NCI-H2081 treated with DMSO at 0.1 percent for 48 hours (cell line): ENCODE measurements at places on chromosomes 4 and X.

- DNase-seq, result no peak
Observed at GRCh38 chrX:147376601-147377422, 534.9 kb upstream of the FMR1 start.

DNA sequence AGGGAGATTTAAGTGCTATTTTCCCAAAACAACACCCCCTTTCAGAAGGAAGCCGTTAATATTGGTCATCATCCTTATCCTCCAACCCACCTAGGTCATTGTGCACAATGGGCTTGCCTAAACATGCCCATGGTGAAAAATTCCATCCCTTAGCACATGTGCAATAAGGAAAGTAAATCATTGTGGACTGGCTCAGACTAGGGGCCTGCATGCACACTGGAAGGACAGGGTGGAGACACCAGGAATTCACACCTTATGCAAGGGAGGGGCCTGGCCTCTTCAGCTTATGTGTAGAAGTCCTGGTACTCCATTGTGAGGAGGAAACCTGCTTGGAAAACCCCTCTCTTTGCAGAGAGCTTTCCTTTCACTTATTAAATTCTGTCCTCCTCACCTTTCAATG is 311.4 kb upstream of the NDST4 start:
- DNase-seq, result no peak

GRCh38 chr4:159770401-159770800 is 667.5 kb downstream of the RAPGEF2 start:
- DNase-seq, result no peak

DNA sequence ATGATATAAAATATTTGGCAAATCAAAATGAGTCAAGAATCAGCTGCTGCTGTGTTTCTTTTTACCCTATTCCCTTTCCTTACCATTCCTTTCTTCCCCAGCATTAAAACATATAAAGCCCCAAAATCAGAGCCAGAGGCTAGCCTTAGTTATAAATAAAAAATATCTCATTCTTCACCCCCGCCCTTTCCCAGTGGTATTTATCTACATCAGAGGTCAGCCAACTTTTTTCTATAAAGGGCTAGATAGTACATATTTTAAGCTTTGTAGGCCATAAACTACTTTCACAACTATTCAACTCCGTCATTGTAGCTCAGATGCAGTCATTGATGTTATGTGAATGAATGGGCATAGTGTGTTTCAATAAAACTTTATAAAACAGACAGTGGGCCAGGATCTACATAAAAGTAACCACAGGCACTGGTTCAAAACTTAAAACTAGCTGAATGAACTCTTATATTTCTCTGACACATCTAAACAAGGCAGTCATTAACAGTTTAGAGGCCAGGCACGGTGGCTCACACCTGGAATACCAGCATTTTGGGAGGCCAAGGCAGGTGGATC is 30.5 kb upstream of the TCEANC start:
- DNase-seq, result no peak
